ENCODE measurements at places on chromosomes 5 and 9.

- DNase-seq = no peak
These were observed 25.7 kb downstream of the FAM174A start for GRCh38 chr5:100560860-100561259.

DNA sequence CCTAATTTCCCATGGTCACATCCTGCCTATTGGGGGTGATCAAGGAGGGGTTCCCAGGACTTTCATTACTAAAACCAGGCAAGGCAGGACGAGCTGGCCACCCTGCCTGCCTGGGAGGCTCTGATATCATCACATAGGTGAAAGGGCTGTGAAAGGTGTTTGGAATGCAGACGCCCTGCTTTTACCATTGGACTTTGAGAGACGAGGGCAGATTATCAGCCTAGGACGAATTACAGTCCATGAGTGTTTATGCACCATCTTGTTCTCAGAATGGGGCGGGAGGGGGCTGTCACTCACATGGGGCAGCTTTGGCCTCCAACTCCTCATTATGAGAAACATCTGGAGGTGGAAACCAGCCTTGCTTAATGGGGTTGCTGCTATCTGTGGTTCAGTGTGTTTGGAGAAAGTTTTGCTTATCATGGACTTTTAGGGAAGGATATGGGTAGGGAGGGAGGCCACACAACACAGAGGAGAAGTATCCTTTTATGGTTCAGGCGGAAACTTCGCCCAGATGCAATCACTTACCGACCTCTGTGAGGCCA lies 69.8 kb upstream of the UBTD2 start:
- DNase-seq = no peak

DNA sequence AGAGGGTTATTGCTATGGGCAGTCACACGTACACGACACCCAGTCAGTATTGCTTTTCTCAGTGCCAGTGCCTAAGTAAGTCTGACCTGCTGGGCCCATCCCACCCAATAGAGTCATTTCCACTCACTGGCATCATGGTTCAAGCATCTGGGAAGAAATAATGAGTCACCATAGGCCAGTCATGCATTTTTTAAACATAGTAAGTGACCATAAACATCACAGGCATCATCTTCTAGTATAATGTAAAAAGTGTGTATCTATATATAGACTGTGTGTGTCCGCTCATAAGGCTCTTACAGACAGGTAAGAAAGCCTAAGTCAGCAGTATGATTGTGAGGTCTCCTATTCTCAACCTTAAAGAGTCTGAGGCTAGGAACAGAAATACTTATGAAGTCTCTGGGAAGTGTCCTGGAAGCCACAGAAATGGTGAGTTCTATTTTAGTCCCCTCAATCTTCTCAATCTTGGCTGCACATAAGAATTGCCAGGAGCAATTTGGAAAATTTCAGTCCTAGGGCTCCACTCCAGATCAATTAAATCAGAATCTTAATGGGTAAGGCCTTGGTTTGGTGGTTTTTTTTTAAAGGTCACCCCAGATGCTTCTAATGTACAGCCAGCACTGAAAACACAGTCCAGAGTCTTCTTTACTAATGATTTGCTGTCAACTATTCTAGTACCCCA lies 65.2 kb downstream of the ZNF366 start:
- no peak for DNase-seq

GRCh38 chr5:40202814-40203440 lies 476.8 kb upstream of the PTGER4 start:
- DNase-seq = no peak

DNA sequence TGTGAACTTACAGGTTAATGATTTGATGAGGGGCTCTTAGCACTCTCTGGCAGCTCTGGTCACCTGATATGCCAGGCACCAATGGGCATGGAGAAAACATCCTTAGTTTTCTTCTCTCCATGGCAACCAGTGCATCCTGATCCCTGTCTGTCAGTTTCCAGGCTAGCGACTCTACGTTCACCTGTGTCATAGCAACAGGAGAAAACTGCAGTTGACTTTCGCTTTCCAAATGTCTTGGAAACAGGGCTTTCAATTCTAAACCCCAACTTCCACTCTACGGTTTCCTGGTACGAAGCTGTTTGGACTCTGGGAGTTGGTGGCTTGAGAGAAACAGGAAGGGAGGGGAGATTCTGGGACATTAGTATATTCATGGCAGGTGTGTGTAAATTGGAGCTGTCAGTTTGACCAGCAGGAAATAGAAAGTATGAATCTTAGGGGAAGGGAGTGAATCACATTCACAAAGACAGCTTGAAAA lies 74.4 kb downstream of the SLC28A3 start:
- no peak for DNase-seq

DNA sequence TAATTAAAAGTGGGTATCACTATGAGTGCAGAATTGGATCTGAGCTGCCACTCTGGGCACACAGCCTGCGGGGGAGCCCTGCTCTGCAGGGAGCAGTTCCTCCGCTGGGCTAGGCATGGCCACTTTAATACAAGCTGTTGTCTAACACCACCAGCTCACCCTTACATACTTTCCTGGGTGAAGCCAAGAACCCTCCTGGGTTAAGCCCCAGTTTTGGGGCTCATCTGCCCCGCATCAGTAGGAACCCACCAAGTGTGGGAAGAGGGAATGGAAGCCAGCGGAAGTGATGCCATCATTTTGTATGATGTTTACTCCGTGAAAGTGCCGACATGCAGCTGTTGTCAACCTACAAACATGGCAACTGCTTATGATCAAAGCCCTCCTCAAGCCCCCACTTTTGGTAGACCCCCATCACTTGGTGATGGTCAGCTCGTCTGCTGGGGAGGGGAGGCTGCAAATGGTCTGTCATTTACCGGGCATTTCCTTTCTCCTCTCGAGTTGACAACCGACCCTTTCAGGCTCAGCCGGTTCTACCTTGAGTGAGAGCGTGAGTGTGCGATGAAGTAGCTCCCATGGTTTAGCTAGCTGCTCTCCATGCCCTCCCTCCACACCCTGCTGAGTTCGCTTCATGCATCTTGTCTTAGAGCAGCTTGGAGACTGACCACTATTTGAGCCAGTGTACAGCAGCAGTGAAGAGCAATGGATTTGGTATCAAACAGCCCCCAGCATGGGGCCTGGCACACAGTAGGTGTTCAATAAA lies 95.3 kb upstream of the IER5L start:
- DNase-seq = no peak

- DNase-seq = no peak
These were observed 8.4 kb upstream of the RGS3 start for GRCh38 chr9:113454914-113455761.

DNA sequence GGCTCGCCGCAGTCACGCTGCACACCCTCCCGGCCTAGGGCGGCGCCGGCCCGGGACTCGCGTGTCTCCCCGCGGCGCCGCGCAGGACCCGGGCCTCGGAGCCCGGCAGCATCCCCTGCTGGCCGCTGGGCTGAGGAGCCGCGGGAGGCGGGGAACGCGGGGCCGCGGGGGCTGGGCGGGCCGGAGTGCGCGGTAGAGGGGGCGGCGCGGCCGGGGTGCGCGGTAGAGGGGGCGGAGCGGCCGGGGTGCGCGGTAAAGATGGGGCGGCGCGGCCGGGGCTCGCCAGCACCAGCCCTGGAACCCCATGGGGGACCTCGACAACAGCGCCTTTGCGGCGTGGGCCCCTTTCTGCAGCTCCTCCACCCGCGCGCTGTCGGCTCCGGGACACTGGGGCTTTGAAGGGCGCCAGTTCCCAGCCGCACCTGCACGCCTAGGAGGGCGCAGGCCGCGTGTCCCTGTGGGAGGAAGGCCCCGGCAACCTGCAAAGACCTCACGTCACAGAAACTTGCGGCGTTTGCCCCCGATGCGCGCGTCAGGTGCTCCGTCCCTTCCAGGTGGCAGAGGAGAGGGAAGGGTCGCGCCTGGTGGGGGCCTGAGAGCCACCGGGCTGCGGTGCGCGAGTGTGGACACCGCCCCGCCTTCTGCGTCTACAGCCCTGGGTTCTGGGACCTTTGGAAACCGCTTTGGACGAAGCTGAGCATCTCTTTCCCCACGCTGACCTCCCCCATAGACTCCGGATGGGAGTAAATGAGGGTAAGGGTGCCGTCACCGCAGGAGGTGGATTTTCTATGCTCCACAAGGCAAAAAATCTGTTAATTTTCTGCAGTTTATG lies 49.6 kb downstream of the NSUN2 start:
- DNase-seq = no peak

- no peak for DNase-seq
These were observed 36.1 kb downstream of the LHFPL2 start for GRCh38 chr5:78612227-78613150.

DNA sequence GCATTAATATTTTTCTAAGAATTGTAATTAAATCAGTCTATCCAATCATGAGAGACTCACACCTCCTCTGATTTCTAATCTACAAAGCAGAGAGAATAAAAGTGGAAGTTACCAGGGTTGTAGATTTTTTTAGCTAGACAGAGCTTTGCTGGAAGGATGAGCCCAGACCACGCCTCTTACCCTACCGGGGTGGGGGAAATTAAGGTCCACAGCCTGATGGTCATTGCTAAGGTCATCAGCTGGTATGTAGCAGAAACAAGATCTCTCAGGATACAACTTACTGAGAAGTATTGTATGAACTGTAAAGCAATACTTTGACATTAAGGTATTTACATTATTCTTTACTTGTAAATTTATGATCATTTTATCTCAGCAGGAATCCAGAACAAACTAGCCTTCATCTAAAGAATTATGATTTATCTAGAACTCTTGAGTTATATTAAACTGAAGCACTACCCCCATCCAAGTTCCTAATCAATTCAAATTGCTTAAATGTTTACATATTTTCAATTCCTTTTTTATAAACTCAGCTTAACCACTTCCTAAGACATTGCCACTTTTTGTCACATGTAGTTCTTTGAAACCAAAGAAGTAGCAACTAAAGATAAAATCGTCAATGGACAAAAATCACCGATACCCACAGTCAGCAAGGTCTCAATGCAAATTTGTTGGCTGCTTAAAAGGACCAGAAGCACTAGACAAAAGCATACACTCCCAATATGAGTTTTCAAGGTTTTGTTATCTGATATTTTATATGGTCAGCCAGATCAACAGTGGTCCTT lies 225.8 kb upstream of the DAPK1 start:
- DNase-seq = no peak

DNA sequence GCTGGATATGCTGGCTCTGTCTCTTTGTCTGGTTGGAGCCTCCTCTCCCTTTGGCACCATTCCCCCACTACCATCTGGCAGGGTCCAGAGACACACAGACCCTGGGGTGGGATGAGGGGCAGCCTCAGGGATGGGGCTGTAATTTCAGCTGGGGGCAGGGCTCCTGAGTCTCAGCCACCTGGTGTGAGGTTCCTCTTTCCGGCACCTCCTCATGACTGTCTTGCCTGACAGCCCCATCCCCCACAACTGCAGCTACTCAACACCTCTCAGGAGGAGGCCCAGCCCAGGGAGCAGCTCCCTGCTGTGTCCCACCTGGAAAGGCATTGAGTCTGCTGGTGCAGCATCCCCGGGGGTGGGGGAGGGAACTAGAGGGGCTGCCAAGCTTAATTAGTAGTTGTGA lies 11.7 kb upstream of the RPS14 start:
- no peak for DNase-seq

DNA sequence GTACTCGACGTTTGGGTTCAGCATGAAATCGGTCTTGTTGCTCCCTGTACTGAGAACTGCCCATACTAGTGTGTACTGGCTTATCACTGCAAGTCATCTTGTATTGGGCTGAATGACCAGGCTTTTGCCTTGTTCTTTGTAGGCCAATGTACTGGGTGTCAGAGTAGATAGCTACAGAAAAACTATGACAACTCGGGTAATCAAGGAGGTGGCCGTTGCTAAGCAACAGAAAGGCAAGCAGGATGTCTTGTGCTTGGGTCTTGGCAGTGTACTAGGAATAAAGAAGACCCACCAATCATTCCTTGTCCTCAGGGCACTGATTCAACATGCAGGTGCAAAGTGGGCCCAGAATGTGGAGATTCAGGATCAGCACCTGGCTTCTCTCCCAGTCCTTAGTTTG lies 11.9 kb upstream of the SHISAL2B start:
- DNase-seq = no peak

DNA sequence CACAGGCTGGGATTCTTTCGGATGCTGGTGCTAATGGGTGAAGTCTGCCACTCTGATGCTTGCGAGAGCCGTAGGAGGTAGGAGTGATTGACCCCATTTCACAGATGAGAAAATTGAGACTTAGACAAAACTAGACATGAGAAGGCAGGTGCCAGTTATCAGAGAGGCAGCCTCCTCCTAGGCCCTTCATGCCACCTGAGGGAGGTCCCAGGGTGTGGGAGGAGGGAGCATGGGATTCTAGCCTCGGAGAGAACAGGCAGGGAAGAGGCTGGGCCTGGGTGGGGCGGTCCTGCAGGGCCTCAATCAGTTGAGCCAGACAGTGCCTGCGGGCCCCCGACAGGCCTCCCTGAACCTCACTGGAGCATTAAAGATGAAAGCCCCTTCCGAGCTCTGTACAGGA lies 112.4 kb downstream of the COL23A1 start:
- DNase-seq = no peak

DNA sequence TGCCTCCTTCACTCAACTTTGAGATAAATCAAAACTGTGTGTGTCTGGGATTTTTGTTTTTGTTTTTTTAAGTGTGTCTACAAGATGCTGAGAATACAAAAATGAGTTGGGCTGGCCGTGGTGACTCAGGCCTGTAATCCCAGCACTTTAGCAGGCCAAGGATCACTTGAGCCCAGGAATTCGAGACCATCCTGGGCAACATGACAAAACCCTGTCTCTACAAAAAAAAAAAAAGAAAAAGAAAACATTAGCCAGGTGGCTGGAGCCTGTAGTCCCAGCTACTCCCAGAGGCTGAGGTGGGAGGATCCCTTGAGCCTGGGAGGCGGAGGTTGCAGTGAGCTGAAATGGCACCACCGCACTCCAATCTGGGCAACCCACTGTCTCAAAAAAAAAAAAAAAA lies 21.0 kb downstream of the HNRNPK start:
- no peak for DNase-seq

GRCh38 chr9:4301971-4302427 lies 2.1 kb upstream of the GLIS3 start:
- DNase-seq = no peak

DNA sequence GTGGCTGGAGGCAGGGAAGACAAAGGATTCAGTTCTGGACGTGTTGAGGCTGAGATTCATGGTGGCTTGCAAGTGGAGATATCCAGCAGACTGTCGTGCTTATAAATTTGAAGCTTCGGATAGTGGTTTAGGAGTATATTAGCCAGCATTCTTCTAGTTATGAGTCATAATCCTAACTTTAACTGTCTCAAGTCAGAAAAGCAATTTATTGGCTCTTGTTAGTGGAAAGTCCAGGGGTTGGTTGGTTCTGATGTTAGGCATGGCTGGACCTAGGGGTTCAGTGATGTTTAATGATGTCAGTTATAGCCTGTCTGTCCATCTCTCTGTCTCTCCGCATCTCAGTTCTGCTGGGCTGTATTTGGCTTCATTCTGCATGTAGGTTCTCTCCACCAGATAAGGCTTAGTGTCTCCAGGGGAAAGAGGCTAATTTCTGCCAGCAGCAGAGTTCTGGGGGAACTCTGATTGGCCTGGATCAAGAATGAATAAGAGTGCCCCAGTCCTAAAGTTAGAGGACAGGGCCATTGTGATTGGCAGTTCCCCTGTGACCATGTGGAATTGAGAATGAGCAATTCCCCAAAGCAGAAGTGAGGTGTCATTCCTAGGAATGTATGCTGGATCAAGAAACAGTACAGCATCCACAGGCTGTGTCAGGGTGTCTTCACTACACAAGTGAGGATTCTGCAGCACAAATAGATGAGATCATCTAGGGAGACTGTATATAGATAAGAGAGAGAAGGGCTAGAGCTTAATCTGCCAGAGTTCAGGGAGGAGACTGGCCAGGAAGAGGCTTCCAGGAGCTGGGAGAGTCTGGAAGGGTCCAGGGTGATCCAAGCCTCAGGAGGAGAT lies 72.9 kb upstream of the SHB start:
- DNase-seq = no peak

GRCh38 chr9:123360161-123361085 lies 4.4 kb downstream of the CRB2 start:
- no peak for DNase-seq

Measured in stimulated activated CD8-positive, alpha-beta memory T cell treated with anti-CD3 and anti-CD28 coated beads, Interleukin-15, amount 100 ng/mL, for 24 hours (primary cell).